ENCODE measurements at places on chromosomes 4 and X.

DNA sequence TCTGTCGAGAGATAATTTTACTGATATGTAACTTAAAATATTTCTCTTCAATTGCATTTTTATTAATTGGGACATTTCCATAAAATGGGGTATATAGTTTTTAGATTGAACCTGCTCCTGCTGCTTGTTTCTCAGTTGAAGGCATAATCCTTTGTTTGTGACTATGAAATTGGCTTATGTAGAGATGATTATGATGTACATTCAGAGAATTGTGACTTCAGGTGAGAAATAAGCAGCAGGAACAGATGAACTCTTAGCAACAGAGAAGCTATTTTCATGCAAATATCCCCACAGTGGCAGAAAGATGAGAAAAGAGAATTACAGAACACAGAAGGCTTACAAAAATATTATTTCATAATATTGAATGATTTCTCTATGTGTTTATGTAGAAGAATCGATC, 1499.5 kb upstream of the ADGRL3 start:
- no peak for DNase-seq

- DNase-seq = no peak
Measured at GRCh38 chr4:16858275-16858752, 40.1 kb downstream of the LDB2 start.

DNA sequence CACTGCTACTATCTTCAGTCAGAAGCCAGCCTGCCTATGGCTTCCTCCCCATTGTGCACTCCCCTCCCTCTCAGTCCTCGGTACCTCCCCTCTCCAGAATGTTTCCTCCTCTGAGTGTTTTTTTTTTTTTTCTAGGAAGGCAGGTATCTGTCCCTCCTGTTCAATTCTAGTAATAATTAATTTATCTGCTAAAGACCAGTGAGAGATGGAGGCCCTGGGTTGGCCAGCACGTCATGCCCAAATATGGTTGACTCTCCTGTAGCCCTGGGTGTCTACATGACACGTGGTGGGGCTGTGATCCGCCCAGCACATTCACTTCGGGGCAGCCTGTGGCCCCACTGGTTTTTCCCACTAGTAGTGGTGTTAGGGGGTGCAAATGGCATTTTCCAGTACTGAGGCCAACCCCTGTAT, 1.8 kb downstream of the FLNA start:
- no peak for DNase-seq

DNA sequence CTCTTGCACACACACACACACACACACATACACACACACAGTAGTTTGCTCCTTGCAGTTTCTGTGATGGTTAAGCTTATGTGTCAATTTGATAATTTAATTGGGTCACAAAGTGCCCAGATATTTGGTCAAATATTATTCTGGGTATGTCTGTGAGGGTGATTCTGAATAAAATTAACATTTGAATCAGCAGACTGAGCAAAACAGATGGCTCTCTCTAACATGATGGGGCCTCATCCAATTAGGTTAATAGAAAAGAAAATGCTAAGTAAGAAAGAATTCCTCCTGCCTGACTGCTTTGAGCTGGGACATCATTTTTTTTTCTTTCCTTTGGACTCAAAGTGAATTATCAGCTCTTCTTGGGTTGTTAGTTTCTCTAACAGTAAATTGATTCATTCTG, 191.2 kb upstream of the INTU start:
- DNase-seq = no peak

DNA sequence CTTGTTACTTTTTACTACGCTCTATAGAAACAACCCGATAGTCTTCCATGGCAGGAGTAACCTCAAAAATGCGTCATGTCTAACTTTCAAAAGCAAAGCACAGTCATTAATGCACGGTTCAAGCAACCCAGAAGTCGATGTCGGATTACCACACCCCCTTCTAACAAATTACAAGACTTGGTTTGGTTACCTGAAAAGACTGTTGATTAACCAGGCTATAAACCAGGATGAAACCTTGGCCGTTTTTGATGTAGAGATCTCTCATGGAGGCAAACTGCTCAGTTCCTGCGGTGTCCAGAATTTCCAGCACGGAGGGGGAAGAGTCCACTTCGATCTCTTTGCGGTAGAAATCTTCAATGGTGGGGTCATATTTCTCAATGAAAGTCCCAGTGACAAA, 2.4 kb downstream of the RAP2C start:
- no peak for DNase-seq

DNA sequence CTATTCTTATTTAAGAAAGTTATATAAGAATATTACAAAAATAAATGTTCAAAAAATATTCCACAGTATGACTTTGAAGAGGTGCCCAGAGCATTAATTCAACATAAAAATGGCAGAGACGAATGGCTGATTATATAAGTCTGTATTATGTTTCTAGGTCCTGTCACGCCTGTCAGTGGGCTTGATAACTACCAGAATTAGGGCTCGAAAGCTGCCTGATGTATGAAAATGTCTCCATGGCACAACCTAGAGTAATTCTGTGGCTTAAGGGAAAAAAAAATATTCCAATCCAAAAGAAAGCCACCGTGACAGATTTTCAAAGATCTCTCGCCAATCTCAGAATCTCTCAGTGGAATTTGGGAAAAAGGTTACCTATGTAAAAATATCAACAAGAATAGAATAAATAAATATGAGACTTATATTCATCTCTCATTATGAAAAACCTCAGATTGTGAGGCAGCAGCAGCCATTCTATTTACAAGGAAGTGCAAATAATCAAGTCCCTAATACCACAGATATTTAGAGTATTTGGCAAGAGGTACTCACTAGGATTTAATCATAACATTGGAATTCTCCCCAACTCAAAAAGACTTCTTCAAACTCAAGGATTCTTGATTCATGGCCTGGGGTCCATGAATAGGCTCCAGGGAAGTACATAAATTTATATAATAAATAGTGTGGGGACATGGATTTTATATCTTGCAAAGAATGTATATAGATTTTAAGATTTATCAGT, 489.1 kb upstream of the INTU start:
- DNase-seq = no peak

DNA sequence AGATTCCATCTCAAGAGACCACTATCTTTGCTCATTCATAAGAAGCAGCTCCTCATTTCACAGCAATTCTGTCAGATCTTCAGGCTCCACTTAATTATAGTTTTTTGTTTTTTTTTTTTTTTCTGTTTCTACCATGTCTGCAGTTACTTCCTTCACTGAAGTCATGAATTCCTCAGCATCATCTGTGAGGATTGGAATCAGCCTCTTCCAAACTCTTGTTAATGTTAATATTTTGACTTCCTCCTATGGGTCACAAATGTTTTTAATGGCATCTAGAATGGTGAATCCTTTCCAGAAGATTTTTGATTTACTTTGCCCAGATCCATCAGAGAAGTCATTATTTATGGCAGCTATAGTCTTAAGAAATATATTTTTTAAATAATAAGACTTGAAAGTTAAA, 53.1 kb downstream of the BMP2K start:
- DNase-seq = no peak
